ENCODE measurements at places on chromosomes 1 and 21.

DNA sequence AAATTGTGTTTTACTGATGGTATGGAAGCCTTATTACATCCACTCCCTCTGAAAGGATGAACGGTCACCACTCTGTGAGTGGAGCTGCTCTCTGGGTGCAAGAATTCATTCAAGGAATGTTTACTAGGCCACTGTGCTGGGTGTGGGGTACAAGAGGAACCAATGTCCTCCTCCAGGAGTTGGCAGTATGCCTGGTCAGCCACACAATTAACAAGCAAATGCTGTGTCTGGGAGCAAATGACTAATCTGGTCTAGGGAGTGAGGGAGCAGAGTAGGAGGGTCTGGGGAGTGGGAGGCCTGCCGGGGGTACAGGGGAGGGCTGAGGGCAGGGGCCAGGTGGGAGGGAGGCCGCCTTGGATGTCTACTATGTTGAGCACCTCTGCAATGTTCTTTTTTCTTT is 27.2 kb upstream of the TDRD10 start:
- peak; percentile 82 for DNase-seq

GRCh38 chr21:45179568-45180245 is 105.3 kb downstream of the ADARB1 start:
- no peak for DNase-seq

DNA sequence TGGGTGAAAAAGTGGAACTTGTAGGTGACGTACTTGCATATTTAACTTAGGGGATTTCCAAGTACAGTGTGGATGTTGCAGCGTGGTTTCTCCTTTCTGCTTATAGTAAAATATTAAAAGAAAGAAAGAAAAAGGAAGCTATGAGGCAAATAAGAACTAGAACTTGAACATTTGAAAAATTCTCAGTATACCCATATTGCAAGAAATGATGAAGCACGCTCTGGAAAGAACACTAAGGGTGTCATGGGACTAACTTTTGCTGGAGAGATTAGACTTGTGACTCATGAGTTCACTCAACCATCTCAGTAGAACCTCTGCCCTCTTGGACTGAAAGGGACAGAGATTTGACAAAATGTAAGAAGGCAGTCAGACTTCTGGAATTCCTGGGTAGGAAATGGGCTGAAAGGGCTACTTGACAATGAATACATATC is 704.5 kb upstream of the ADGRL4 start:
- peak; percentile 76 for DNase-seq

DNA sequence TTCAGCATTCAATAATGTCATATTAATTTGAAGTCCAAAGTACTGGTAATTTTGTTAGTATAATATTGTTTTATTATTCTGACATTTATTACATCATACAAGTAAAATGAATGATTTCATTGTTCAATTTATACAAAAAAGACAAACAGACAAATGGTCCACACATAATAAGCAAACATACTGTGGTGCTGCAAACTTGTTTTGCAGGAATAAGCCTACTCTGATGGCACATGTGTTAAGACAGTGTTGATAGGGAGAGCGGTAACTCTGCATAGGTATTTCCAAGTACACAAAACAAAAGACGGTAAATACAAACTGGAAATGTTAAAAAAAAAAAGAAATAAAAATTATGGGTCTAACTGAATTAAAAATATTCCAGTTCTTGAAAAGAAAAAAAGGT is 59.7 kb upstream of the DPYD start:
- no peak for DNase-seq

All from foreskin fibroblast (primary cell).